Cardiac muscle cell (in vitro differentiated cells and primary cell): ENCODE measurements at places on chromosomes 12 and 14. TPM values are rescaled to one million over a fixed set of nuclear protein-coding genes. Genes with fewer than 3 reads are reported as not detected.

EPYC gene
- not detected in 2 replicates for total RNA-seq

EIF2S3B gene
- 0.39 and 0.95 TPM in 2 replicates for total RNA-seq

NFATC4 gene
- total RNA-seq = 56.8 and 117 TPM in 2 replicates

CRIP2 gene
- 804 and 1,173 TPM in 2 replicates for total RNA-seq

MEG3 gene
- not detected in 2 replicates for total RNA-seq

GRCh38 chr12:53268630-53269562 lies 797 bp downstream of the ESPL1 start:
- DNase-seq = no peak
- no peaks in the 10 kb centered on the region for H3K36me3 ChIP-seq
- no peaks in the 10 kb centered on the region for H3K27me3 ChIP-seq
- peaks cover 4% of the 10 kb centered on the region for H3K4me1 ChIP-seq
- H3K4me3 ChIP-seq = peak overlapping the region; percentile 51

DNA sequence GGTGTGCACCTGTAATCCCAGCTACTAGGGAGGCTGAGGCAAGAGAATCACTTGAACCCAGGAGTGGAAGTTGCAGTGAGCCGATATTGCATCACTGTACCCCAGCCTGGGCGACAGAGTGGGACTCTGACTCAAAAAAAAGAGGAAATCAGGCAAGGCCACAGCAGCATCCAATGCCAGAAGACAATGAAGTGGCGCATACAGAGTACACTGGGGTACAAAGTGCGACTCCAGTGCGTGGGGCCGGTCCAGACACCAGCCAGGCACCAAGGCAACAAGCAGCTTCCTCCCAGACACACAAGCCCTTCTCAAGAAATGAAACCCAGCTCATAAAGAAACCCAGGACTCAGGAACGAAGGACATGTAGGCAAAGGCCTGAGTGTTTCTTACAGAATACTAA lies 28.2 kb downstream of the TTC7B start:
- no peaks in the 10 kb centered on the region for H3K36me3 ChIP-seq
- no peak overlapping the region for H3K4me3 ChIP-seq
- no peak for DNase-seq
- H3K27ac ChIP-seq = no peak overlapping the region
- H3K27me3 ChIP-seq = no peaks in the 10 kb centered on the region

DNA sequence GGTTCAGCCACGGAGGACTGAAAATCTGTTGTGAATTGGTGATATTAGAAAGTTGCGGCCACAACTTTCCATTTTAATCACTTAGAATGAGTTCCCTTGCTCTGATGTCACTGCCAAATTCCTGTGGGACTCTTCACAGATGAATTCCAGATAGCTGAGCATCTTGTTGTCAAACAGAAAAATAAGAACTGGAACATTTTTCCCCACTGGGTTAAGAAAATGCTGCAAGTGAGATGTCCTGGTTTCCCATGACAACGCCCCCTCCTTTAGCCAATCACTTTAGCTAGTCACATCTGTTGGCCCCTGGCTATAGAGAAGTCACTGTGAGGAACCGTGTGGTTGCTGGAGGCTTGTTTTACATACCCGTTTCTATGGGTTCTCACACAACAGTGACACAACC lies 135.9 kb downstream of the KTN1 start:
- no peaks in the 10 kb centered on the region for H3K4me1 ChIP-seq
- no peak overlapping the region for H3K27ac ChIP-seq
- no peaks in the 10 kb centered on the region for H3K27me3 ChIP-seq
- H3K36me3 ChIP-seq = no peaks in the 10 kb centered on the region
- DNase-seq = no peak

GRCh38 chr12:51726161-51726560 lies 122.4 kb downstream of the FIGNL2 start:
- no peaks in the 10 kb centered on the region for H3K36me3 ChIP-seq
- H3K4me1 ChIP-seq = no peaks in the 10 kb centered on the region
- no peak overlapping the region for H3K4me3 ChIP-seq
- H3K27me3 ChIP-seq = peaks cover 15% of the 10 kb centered on the region

GRCh38 chr12:49902399-49903350 lies 1.0 kb downstream of the FAIM2 start:
- no peak overlapping the region for H3K27ac ChIP-seq
- no peaks in the 10 kb centered on the region for H3K36me3 ChIP-seq
- no peak overlapping the region for H3K4me3 ChIP-seq
- DNase-seq = no peak

DNA sequence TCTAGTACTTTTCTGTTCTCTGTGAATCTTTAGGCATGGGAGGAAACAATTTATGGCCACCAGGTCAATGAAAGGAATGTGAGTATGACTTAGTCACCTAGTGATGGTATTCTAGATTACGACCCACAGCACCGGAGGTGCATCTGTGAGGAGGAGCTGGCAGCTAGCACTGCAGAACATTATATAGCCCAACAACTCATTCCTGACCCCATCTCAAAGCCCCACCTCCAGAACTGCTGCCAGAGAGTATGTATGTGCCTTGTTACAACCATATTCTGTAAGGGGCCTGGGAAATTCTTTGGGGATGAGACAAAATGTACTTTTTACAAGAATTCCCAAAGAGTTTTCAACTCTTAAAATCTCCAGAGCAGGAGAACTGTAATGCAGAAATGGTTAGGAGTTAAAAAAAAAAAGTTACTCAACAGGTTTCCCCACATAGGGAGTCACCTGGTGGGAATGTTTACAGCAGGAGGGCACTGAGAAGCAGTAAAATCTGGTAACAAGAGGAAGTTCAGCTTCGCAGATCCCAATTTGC lies 34.9 kb upstream of the CERS5 start:
- H3K27ac ChIP-seq = no peak overlapping the region
- no peaks in the 10 kb centered on the region for H3K27me3 ChIP-seq
- peak; percentile 59 for DNase-seq

DNA sequence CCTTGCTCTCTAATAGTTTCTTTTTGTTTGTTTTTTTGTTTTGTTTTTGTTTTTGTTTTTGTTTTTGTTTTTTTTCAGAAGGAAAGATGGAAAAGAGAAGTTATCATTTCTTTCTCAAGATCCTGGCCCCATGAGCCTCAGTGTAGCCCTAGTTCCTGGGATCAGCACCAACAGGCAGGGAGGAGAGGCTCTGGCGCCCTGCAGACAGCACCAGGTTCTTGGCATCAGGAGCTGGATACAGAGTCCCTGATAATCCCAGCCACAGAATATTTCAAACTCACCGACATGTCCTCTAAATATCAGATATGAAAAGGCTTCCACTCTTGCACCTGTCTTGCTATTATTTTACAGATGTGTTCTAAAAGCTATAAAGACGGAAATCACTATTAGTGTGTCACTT lies 52.7 kb downstream of the FOXN3 start:
- no peak overlapping the region for H3K4me3 ChIP-seq
- H3K27ac ChIP-seq = no peak overlapping the region
- no peaks in the 10 kb centered on the region for H3K36me3 ChIP-seq

DNA sequence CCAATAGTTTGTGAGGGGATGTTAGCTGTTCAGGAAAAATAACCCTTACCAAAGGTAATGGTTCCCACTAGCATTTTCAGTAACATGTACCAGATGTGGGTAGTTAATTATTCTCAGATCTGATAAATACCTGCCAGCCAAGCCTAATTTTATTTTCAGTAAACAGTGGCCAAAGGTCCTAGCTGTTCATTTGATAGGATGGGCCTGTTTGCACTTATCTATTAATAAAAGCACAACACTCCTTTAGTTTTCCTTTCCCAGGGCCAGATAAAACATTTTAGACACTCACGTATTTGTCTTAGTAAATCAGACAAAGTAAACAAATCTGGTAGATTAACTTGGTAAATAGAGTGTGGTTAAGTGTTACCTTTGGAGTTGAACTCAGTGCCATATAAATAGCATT lies 345.1 kb downstream of the RAD51B start:
- DNase-seq = no peak
- no peak overlapping the region for H3K27ac ChIP-seq
- H3K36me3 ChIP-seq = no peaks in the 10 kb centered on the region
- no peak overlapping the region for H3K4me3 ChIP-seq
- H3K4me1 ChIP-seq = peaks cover 5% of the 10 kb centered on the region

DNA sequence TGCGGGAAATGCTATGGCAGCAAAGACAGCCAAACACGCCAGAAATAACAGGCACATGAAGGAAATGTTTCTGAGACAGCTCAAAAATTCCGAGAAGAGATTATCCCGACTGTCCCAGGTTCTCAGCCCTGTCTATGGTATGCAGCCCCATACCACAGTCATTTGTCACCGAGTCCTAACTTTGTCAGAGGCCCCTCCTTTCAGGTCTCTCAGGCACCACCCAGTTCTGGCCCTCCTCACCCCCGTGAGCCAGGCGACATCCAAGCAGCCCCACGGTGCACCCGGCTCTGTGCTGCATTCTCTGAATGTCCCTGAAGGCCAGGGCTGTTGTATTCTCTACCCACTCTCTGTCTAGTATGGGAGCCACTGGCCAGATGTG lies 24.0 kb downstream of the SSH1 start:
- H3K27me3 ChIP-seq = no peaks in the 10 kb centered on the region
- DNase-seq = peak; percentile 49
- H3K27ac ChIP-seq = peak overlapping the region; percentile 96
- H3K4me1 ChIP-seq = peaks cover 21% of the 10 kb centered on the region

- DNase-seq = peak; percentile 32
- H3K27ac ChIP-seq = no peak overlapping the region
- H3K36me3 ChIP-seq = no peaks in the 10 kb centered on the region
- H3K4me1 ChIP-seq = no peaks in the 10 kb centered on the region
- no peak overlapping the region for H3K4me3 ChIP-seq
- H3K27me3 ChIP-seq = peaks cover 62% of the 10 kb centered on the region
These were observed 53.3 kb upstream of the CISTR start for GRCh38 chr12:53805067-53805466.

DNA sequence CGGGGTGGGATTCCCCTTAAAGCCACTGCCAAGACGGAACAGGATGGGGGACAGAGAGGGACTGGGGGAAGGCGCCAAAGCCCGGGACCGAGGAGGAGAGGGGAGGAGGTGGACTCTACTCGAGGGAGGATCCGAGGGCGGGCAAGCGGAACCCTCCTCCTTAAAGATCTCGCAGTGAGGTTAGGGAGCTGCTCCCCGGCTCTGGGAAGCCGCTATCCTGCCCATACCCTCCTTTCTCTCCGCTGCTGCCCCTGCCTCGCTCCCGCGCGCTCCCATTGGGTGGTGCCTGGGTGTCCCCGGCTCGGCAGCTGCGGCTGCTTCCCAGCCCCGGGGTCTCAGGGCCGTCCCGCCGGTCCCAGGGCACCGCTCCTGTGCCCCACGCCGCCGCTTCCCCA lies 16.4 kb downstream of the KRT18 start:
- H3K27ac ChIP-seq = no peak overlapping the region
- no peaks in the 10 kb centered on the region for H3K36me3 ChIP-seq
- no peaks in the 10 kb centered on the region for H3K27me3 ChIP-seq
- H3K4me1 ChIP-seq = peaks cover 10% of the 10 kb centered on the region

DNA sequence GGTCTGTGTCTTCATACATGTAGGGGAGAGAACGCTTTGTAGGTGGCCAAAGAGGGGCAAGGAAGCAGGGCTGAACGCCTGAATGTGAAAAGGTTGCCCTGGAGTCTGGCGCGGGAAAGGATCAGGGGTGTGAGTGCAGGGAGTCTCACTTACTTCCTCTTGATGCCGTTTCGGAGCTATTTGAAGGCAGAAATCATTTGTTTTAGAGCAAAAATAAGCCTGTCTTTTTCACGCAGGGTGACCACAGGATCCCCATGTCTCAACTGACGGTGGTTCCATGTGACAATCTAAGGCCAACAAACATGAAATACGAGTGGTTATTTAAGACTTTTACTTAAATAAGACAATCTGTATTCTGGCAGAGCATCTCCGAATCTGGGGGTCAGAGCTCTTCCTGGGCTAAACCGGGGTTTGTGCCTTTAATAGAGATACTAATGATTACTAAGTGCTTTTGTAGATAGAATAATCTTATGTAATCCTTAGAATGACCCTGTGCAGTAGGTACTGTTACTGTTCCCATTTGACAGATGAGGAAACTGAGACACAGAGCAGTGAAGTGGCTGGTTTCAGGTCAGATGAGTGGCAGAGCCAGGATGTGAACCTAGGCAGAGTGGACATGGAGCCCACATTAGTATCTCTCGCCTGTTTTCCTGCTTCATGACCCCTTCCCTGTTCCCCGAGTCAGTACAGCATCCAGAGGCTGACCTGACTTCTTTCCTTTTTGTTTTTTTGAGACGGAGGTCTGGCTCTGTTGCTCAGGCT lies 1.9 kb downstream of the BRI3BP start:
- DNase-seq = no peak
- H3K4me3 ChIP-seq = no peak overlapping the region
- no peaks in the 10 kb centered on the region for H3K27me3 ChIP-seq
- H3K4me1 ChIP-seq = no peaks in the 10 kb centered on the region
- no peaks in the 10 kb centered on the region for H3K36me3 ChIP-seq

- H3K4me3 ChIP-seq = no peak overlapping the region
- DNase-seq = no peak
- no peak overlapping the region for H3K27ac ChIP-seq
These were observed 3.4 kb downstream of the RMST start for GRCh38 chr12:97466000-97466399.

GRCh38 chr14:61889914-61890351 lies 127.7 kb downstream of the SNAPC1 start:
- H3K4me1 ChIP-seq = no peaks in the 10 kb centered on the region
- H3K27me3 ChIP-seq = no peaks in the 10 kb centered on the region
- H3K36me3 ChIP-seq = no peaks in the 10 kb centered on the region
- DNase-seq = no peak

GRCh38 chr14:68028075-68028474 lies 208.5 kb downstream of the RAD51B start:
- no peaks in the 10 kb centered on the region for H3K36me3 ChIP-seq
- no peaks in the 10 kb centered on the region for H3K27me3 ChIP-seq
- DNase-seq = no peak
- H3K27ac ChIP-seq = no peak overlapping the region

DNA sequence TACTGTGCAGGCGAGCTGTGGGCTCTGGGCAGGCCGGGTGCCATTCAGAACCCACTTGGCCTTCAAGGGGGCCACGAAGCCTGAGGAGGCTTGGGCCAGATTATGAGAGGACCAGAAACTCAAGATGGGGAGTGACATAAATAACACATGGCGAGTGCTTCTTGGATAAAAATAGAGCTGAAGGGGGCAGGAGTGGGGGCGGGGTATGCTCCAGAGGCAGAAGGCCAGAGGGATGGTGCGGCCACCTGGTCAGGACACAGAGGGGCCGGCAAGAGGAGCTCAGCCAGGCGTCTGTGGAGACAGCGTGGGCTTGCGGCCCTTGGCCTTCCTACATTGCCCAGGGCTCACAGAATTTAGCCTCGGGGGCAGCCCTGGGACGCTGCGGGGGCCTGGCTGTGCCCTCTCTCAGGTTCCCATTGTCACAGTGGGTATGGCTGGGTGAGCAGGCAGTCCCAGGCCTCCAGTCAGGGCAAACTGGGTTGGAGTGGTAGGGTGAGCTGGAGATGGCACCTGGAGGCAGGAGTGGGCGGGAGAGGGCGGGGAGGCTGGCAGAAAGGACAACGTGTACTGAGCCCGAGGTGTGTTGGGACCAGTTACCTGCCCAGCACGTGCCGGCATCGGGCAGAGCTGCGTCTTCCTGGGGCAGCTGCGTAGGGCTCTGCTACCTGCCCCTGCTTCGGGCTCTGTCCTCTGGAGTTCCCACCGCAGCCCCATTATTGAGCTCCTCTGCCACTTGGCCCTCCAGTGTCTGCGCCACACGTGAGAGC lies 7.4 kb upstream of the SLC25A29 start:
- DNase-seq = peak; percentile 40
- peak overlapping the region; percentile 49 for H3K27ac ChIP-seq
- no peak overlapping the region for H3K4me3 ChIP-seq
- peaks cover 26% of the 10 kb centered on the region for H3K4me1 ChIP-seq
